Lung (tissue), 17 donors: ENCODE measurements at places on chromosomes 6 and 20. TPM values are rescaled to one million over a fixed set of nuclear protein-coding genes. Genes with fewer than 3 reads are reported as not detected.
A peak's percentile ranks its signal among the peaks of the same experiment; 100 is the strongest.

Gene NKAIN4
- 1.7 TPM for total RNA-seq

Gene ADGRF4
- total RNA-seq = 0.48 TPM

- no peak for DNase-seq
These were observed 266.0 kb upstream of the CITED2 start for GRCh38 chr6:139640448-139640847.

DNA sequence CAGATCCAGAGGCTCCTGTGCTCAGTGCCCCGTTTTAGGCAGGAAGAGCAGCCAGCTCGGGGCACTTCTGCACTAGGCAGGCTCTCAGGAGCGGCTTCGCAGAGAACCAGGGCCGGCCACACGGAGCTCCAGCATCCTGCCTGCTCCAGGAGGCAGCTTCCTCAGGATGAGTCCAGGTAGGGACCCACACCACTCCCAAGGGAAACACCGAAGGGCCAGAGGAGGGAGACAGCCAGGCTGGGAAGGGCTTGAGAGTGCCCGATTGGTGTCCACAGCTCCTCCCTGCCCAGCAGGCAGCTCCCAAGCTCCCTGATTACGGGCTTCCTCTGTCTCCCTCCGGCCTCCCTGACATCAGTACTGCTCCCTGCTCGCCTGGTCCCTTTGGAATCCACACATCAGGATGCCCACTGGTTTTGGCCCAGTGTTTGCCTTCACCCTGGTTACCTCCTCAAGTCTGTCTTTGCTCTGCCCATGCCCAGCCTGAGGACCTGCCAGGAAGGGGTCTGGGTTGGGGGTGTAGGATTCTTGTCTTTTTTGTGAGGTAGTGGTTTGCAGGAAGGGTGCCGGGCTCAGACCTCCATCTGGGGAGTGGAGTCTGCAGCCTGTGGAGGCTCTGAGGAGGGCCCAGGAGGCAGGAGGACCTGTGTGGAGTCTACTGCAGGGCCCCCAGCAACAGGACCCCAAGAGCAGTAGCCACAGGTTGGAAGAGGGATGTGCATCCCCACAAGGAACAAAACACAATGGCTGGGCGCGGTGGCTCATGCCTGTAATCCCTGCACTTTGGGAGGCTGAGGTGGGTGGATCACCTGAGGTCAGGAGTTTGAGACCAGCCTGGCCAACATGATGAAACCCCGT, 11.2 kb upstream of the PYGB start:
- no peak for DNase-seq

Gene CST4
- not detected for total RNA-seq

- no peak for DNase-seq
These were observed 491.0 kb downstream of the NKAIN2 start for GRCh38 chr6:124294574-124295200.

- no peak for DNase-seq
These were observed 1315.5 kb upstream of the GJE1 start for GRCh38 chr6:140817176-140817575.

DNA sequence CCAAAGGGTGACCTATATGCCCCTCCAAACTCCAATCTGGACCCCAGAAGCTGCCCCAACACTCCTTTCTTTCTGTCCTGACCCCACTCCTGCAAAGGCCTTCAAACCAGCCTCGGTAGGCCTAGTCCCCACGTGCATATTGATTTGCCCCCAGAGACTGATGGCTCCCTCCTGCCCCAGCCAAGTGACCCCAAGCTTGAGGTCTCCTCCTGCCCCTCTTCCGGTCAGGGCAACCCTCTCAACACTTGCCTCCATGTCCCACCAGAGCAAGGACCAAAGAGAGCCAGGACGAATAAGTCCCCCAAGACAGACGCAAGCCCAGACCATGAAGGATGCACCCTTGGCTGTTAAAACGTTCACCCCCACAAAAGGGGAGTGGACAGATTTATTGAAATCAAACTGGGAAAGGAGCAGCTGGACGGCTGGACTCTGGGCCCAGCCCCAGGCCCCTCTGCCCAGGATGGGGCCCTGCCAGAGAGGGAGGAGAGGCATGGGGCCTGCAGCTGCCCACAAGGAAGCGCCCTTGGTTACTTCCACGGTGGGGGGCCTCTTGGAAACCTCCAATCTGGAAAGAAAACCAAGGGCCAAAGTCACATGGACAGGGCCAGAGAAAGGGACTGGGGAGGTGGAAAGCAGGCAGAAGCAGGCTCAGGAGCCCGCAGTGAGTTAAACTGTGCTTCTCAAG, 2.4 kb upstream of the SPEF1 start:
- DNase-seq = no peak

Gene WFDC10B
- total RNA-seq = 2.0 TPM

DNA sequence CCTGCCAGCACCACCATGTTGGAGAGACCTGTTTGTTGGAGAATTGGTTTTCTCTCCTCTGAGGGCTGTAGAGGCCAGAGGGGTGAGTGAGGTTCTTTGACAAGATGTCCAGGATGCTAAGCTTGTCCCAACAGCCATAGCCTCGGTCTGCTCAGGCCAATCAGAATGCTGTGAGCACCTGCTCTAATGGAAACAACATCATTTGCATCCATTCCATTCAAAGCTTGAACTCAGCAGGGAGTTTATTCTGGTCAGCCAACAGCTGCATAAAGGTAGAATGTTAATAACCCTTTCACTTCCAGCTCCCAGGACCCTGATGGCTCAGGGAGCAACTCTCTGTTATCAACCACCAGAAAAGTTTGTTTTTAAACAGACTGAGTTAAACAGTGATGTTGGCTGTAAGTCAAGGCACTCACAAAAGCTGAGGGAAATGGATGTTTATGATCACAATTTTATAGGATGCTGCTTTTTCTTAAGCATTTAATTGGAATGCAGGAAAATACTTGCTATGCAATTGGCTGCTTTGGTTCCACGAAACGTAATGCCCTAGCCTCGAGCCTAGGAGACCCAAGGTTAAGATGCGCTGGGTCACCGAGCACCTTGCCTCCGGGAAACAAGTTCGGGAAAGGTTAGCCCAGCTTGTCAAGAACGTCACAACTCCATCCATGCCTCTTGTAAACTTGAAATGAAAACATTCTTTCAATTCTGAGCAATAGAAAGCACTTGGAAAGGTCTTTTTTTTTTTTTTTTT, 155.2 kb downstream of the NFATC2 start:
- no peak for DNase-seq

Gene IL17A
- not detected for total RNA-seq

DNA sequence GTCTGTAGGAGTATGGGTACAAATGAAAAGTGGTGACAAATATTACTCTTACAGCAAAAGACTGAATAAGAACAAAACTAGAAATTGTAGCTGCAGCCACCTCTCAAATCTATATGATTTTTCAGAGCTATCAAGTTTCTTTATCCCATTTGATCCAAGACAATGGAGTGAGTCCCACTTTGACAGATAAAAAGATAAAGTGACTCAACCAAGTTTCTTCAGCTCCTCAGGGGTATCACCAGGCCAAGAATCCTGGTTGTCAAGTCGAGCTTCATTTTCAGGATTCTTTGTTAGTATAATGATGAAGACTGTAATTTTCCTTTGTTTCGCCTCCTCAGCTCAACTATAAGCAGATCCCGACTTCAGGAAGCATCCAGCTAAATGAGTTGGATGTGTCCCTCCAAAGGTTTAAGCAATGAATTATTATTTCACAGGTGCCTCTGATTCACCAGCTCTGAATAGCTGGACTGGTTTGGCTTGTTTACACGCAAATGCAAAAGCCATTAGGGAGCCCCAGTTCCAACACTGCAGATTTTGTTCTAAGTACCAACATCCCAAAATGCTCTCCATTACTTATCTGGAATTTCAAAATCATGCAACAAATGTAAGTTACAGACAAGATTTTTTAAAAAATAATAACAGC, 238.9 kb downstream of the MAFB start:
- DNase-seq = no peak

Gene AFDN
- total RNA-seq = 407 TPM

- DNase-seq = no peak
These were observed 215.9 kb downstream of the ZDHHC14 start for GRCh38 chr6:157596886-157597285.

DNA sequence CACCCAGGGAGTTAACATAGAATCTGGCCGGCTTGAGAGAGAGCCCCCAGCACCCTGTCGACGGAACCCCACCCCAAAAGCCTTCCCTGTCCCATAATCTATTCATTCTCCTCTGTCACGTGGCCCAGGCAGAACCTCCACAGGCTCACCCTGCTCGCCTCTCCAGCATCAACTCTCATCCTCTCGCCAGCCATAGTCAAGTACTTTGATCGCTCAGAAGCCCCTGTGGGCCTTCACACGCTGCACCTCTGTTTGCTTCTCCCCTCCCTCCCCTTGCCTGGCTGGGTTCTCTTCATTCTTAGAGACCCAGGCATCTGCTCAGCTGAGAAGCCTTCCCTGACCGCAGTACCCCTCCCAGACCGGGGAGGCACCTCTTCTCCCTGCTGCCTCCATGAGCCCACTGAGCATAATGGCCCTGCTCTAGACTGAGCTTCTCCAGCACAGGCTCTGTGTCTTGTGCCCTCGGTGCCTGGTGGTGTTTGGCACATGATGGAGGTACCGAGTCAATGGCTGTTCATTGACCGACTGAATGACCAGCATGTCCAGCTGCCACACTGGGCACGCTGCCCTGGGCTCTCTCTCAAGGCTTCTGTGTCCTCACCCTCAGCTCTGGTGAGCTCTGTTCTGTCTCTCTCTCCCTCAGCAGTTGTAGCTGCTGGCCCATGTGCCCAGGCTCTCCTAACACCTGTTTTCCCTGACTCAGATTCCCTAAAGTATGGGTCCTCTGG, 33.7 kb downstream of the PKIG start:
- DNase-seq = no peak

GRCh38 chr20:23146181-23146580, 60.1 kb upstream of the CD93 start:
- no peak for DNase-seq

Gene TINAG
- total RNA-seq = not detected

DNA sequence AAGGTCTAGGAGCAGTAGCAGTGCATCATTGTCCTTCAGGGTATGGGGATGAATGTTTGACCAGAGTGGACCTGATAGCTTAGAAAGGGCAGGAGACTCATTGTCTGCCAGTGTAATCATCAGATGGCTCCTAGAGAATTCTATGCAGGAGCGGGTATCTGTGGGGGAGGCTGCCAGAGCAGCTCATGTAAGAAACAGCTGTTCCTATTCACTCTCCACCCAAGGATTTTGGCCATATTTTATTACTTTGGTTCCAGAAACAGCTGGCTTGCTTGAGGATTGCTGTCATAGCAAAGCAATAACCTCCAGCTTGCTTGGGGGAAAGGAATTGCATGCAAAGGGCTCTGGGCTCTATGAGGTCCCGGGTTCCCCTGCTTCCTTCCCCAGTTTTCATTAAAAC, 44.1 kb downstream of the RALY start:
- peak; percentile 98 for DNase-seq

Gene SIRPD
- 0.28 TPM for total RNA-seq

DNA sequence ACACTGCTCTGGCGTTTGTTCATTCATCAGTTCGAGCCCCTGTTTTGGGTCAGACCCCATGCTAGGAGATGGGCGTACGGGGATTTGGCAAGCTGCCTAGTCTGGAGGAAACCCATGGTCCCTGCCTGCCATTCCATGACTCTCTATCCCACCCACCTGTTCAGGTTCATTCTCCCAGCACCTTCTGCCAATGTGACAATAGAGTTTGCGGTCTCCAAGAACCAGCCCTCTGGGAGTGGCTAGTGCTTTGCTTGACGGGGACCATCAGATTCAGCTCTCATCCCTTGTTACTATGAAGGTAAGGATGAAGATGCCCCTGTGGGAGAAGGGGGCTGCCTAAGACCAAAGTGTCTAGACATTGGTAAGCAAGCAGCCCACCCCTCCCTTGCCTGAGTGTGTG, 345.0 kb downstream of the PTPRT start:
- no peak for DNase-seq

Gene KIAA1586
- total RNA-seq = 9.4 TPM

DNA sequence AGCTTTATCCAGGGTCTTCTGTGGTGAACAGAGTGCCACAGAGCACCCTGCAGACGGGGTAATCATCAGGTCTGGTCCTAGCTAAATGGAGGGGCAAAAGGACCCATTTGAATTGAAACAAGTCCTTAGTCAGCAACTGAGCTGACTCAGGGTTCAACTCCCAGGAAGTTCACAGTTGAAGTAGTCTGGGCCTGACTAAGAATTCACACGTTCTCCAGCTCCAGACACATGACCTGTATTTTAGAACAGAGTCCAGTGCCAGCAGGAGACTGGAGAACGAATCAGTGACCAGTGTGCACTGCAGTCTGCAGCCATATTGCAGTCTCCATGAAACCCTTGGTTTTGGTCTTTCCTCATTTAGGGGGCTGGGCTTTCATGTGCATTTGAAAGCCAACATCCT, 85.2 kb downstream of the ELOVL4 start:
- no peak for DNase-seq
